Right ventricle myocardium inferior (tissue), 1 donor: ENCODE measurements at places on chromosomes 7 and 10. TPM values are rescaled to one million over a fixed set of nuclear protein-coding genes. Genes with fewer than 3 reads are reported as not detected.
A peak's percentile ranks its signal among the peaks of the same experiment; 100 is the strongest.

Gene CRYGN
- total RNA-seq, result not detected

Gene DNMBP
- 6.6 TPM for total RNA-seq

- DNase-seq, result no peak
Measured at GRCh38 chr10:105734479-105734878, 1093.4 kb downstream of the SORCS3 start.

GRCh38 chr7:47027695-47028240 is 554.1 kb downstream of the TNS3 start:
- no peak for DNase-seq

GRCh38 chr10:87053577-87054181 is 33.6 kb downstream of the FAM25A start:
- DNase-seq, result no peak

Gene TMEM130
- total RNA-seq, result not detected

GRCh38 chr7:131211500-131211899 is 116.2 kb upstream of the MKLN1 start:
- no peak for DNase-seq

GRCh38 chr7:150403376-150404171 is 24.4 kb downstream of the ZNF775 start:
- DNase-seq, result peak; percentile 65

DNA sequence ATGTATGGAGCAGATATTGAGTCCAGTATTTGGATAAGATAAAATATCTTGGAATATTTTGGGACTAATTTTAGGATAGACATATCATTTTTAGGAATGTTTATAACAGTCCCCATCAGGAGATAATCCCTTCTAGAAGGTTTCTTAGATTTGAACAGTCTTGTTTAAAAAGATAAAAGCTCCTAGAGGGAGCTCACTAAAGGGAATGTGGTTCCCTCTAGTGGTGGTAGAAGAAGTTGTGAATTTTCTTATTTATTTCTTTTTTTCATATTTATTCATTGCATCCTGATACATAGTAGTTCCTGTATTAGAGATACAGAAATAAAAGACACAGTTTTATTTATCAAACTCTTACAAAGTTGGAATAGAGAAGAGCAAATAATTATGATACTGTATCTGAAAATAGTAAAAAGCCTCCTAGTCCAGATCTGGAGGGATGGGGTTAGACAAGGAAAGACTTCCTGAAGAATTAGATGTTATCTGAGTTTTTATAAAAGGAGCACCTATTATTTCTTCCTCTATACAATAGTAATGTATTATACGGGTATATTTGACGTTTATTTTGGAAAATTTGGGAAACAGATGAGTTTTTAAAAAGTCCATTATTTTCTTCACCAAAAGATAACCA is 24.5 kb upstream of the KLF14 start:
- DNase-seq, result no peak

Gene TIMM23B
- total RNA-seq, result 13.6 TPM

GRCh38 chr10:120996456-120997034 is 145.4 kb downstream of the WDR11 start:
- no peak for DNase-seq

DNA sequence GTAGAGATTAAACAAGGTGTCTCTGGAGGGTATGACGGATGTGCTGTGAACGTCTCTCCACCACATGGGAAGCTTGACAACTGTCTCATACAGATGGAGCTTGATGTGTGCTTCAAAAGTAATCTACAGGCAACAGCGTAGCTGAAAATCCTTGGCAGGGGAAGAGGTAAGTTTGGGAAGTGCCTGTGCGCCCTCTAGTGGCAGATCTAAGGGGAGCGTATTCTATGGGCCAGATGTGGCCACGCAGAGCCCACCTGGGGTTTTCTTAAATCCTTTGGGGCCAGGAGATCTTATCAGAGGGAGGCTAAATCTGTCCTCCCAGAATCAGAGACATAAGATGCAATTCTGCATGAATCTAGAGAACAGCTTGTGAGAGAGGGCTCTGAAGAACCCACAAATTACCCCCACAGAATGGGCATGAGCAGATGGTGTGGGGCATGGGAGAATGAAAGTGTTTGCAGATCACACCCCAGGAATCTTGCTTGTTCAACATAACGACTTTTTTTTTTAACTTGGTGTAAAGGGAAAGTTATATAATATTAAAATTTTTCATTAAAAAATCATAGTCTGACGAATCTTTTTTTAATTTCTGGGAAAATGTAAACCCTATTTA is 91.2 kb upstream of the MPP7 start:
- peak; percentile 76 for DNase-seq

Gene CNPY1
- total RNA-seq, result not detected

Gene STRIP2
- total RNA-seq, result 22.0 TPM

DNA sequence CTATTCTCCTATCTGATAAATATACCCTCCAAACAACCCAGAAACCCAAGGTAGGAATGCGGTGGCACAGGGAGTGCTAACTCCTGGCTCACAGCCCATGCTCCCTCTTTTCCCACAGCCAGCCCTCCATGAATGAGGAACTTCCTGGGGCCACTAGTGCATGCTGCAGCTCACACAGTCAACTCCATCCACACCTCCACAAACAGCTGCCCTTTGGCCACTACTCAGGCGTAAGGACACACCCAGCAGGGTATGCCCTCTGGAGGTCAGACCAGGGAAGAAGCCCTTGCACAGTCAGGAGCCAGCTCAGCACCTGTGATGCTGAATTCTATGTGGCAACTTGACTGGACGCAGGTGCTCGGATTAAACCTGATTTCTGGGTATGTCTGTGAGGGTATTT is 85.2 kb upstream of the PIK3CG start:
- DNase-seq, result no peak

- no peak for DNase-seq
Measured at GRCh38 chr7:25832456-25832855, 319.5 kb upstream of the NFE2L3 start.

- DNase-seq, result no peak
Measured at GRCh38 chr10:42972946-42973345, 103.9 kb upstream of the RET start.

GRCh38 chr10:101693651-101693977 is 1.4 kb downstream of the FBXW4 start:
- no peak for DNase-seq

Gene RELN
- total RNA-seq, result 0.62 TPM

- DNase-seq, result no peak
Measured at GRCh38 chr7:110612680-110613079, 478.2 kb upstream of the LRRN3 start.

Gene GHRHR
- total RNA-seq, result not detected

- no peak for DNase-seq
Measured at GRCh38 chr7:84837405-84837804, 349.5 kb downstream of the SEMA3D start.

Gene ZNF107
- total RNA-seq, result 1.7 TPM

GRCh38 chr10:121292321-121292720 is 305.9 kb downstream of the FGFR2 start:
- no peak for DNase-seq

DNA sequence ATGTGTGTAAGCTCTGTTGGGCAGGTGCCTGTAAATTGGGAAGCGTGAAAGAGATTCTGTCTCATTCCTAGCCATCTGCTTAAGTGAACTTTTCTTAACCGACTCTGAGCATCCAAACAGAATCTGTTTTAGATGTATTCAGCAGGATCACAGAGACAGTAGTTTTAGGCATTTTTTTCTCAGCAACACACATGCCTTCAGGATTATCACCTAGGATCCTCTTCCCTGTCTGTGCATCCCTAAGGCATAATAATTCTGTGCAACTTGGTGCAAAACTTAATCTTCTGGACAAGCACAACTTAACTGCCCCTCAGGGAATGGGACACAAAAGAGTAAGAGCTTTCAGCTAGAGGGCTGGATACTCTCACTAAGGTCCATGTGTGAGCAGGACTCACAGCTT is 284.8 kb downstream of the C7orf25 start:
- no peak for DNase-seq

GRCh38 chr10:93595378-93596161 is 5.5 kb downstream of the RBP4 start:
- no peak for DNase-seq

Gene SEMA3E
- total RNA-seq, result 0.24 TPM

Gene MLXIPL
- total RNA-seq, result 6.4 TPM

- no peak for DNase-seq
Measured at GRCh38 chr7:11120068-11120664, 146.5 kb downstream of the PHF14 start.

DNA sequence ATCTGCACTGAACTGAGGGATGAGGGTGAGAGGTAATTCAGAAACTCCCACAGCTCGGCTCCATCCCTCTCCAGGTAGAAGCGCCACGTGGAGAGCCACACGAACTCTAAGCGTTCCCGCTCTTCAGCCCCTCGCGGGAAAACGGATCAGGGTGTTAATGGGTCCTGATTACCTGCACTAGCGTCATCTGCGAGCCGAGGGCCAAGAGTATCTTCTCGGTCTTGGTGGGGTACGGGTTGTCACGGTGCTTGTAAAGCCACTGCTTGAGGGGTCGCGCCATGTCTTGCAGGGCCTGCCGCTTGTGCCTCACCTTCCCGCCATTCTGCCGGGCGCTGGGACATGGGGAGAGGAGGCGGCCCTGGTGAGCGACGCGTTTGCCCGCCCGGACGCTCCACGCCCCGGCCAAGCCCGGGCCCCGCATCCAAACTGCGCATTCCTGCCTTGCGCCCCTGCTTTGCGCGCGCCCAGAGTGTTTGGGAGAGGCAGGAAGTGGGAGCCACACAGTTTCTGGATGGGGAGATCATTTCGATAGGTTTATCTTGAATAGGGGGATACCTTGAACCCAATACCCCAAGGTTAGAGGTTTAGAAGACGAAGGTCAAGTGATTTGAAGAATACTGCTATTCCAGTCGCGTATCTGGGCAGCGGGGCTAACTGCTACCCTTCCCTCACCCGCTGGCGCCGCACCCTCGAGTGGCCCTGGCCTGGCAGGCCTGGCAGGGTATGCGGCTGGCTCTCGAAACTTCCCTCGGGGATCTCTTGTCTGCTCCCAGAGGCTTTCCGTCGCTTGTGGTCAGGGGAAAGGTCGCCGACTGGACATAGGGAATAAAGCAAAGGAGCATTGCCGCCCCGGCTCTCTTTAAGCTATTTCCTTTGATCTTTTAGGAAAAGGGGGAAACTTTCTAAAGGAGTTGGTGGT is 4.2 kb downstream of the MKX start:
- peak; percentile 70 for DNase-seq

DNA sequence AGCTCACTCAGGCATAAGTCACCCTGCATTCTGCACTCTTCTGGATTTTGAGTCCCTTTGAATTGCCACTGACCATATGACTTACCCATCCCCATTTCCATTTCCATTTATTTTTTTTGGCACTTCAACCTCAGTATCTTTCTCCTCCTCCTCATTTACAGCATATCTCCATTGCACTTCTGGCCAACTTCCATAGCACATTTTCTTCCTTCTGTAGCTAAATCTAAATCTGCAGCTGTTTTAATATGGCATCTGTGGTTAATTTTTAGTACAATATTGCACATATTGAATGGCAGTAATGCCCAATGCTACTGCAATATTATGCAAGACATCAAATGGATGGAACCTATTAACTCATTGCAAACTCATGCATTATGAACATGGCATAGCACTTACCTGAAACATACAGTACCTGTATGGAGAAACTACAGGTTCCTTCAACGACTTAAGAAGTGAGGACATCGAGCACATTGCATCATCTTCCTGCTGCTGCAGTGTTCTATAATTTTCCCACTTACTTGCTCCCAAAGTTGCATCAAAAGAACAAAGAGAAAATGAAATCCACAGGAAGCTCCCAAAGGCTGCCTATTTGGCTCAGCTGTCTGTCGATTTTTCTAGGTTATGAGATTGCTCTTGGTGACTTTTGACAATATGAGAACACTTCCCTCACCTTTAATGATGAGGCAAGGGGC is 55.7 kb downstream of the LRRTM3 start:
- no peak for DNase-seq

DNA sequence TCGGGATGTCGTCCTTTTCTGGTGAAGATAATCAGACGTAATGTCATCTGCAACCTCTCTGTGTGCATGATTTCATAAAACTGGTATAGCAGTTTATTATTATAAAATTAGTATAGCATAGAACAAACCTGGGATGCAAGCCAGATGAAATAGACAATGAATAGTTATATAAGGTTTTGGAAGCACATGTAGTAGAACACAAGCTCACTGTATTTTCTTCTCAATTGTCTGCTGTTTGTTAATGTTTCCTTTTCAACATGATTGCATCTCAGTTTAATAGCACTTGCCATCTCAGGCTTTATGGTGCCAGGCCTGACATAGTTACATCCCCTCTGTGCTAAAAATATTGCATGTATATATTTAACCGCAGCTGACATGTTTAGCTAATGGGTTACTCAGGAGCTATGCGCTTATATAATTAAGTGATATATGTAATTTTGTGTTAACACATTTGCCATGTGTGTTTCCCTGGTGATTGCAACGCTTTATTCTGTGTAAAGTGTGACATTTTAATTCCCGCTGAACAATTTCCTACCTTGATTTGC is 132.7 kb downstream of the ARID5B start:
- DNase-seq, result no peak

- DNase-seq, result no peak
Measured at GRCh38 chr10:132142396-132143161, 44.2 kb upstream of the DPYSL4 start.

- no peak for DNase-seq
Measured at GRCh38 chr7:49023345-49024328, 99.3 kb downstream of the CDC14C start.

GRCh38 chr7:113414401-113415035 is 296.2 kb upstream of the SMIM30 start:
- DNase-seq, result no peak

DNA sequence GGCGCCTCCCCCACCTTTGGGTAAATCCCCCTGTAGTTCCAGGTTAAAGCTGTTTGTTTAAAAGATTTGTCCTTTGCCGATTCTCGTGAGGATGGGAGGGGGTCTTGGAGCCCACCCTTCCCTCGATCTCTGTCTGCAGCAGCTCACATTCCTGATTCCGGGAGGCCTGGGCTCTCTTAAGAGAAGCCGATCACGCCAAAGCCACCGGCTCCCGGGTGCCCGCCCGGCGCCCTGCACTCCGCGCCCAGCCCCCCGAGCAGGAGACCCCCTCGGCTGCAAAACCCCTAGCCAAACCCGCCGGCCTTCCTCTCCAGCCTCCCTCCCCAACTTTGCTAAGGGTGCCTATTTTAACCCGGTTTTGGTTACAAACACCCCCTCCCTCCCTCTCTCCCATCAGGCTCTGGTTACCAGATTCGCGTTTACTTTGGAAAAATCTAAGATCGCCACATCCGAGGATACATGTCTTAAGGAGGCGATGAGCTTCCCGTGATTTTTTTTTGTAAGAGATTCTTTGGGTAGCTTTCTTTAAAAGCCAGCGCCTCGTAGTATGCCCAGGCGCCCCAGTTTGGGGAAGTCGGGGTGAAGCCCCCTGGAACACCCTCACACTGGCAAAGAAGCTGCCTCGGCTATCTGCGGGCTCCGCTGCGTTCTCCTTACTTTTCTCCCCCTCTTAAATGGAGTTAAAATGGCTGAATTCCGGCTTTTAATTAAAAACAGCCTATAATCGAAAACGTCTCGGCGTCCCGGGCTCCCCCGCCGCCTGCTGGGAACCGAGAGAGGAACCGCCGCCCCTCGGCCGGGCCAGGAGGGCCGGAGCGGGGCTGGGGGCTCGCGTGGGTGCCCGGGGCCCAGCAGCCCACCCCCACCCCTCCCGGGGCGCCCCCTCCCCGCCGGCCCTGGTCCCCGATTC is 983 bp downstream of the TNRC18 start:
- DNase-seq, result peak; percentile 64

- no peak for DNase-seq
Measured at GRCh38 chr10:23192712-23193434, 761 bp downstream of the PTF1A start.
